ENCODE measurements at places on chromosomes 4 and X.
A peak's percentile ranks its signal among the peaks of the same experiment; 100 is the strongest.

GRCh38 chrX:65407157-65407626 lies 127.4 kb downstream of the LAS1L start:
- DNase-seq, result peak; percentile 6

DNA sequence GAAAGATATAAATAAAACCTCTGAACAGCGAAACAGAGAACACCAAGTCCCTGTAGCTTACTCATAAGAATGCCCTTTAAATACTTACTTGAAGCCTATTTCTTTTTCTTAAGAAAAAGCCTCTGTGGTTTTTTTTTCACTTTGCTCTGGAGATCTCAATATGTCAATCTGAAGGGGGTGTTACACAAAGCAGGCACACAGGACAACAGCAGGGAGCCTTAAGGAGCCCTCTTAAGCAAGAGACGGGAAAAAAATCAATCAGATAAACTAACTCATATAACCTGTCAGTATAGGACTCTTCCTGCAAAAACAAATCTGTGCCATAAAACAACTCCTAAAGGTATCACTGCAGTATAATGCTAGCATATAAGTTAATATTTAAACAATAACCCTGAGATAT lies 611.1 kb upstream of the ATOH1 start:
- no peak for DNase-seq

DNA sequence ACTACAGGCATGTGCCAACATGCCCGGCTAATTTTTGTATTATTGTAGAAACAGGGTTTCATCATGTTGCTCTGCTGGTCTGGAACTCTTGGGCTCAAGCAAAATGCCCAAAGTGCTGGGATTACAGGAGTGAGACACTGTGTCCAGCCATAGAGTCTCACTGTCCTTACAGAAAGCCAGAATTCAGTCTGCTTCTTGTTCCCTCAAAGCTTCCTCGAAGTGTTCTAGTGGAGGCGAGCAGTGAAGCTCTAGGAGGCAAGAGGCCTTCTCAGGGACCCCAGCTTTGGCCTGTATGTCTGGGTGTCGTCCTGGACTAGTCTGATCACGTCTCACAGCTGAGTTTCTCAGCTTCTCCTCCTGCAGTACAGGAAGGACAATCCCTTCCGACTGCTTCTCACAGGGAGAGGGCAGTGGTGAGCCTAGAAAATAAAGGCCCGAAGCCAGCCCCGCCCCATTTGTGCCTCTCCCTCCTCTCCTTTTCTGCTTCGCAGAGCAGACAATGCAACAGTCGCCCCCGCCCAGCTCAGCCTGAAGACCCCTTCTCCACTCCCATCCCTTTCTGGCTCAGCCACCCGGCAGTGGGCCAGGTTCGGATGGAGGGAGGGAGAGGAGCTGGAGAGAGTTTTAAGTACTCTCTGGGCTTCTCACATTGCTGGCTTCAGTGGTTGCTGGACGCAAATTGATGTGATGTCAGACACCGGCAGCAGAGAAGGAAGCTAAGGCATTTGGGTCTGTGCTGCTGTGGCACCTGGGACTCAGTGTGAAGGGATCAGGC lies 11.1 kb upstream of the FAM3A start:
- DNase-seq, result peak; percentile 79

GRCh38 chr4:88791274-88791673 lies 93.6 kb upstream of the NAP1L5 start:
- no peak for DNase-seq

GRCh38 chr4:152785639-152786615 lies 6.2 kb downstream of the ARFIP1 start:
- no peak for DNase-seq

DNA sequence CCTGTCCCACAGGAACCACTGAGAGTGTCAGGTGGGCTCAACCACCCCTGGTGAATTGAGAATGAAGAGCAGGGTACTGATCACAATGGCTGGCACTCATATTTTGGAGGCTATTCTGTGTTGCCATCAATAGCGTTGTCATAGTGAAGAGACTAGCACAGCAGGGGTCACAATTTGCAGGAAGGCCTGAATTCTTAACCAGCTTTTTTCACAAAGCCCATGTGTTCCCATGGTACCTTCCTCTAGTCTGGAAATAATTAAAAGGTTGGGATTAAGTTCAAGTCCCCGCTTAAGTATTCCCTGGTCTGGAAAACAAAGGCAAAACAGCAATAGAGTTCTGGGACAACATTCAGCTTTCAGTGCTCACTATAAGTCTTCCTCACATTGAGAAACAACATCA lies 1051.7 kb downstream of the C4orf33 start:
- no peak for DNase-seq

- no peak for DNase-seq
Measured at GRCh38 chr4:26454961-26455360, 35.3 kb downstream of the CCKAR start.

GRCh38 chrX:13177921-13178566 lies 133.6 kb upstream of the FAM9C start:
- no peak for DNase-seq

GRCh38 chrX:2650865-2651264 lies 40.2 kb upstream of the CD99 start:
- no peak for DNase-seq

DNA sequence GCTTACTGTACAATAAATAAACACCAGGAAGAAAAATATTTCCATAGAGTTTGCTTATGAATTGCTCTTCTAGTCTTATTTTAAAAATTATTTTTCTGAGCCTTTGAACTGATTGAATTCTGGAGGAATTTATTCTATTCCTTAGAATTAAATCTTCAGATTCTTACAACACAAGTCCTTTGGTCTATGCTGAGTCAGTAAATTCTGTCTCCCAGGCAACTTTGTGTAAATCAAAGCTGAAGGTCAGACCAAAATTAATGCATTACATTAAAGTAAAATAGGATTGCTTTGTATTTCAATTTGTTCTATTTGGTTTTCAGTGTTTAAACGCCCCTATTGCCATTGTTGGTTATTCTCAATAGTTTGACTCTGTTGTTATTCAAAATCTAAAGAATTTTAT lies 26.8 kb upstream of the STPG2 start:
- no peak for DNase-seq

GRCh38 chr4:137663251-137664045 lies 131.2 kb upstream of the PCDH18 start:
- DNase-seq, result no peak

DNA sequence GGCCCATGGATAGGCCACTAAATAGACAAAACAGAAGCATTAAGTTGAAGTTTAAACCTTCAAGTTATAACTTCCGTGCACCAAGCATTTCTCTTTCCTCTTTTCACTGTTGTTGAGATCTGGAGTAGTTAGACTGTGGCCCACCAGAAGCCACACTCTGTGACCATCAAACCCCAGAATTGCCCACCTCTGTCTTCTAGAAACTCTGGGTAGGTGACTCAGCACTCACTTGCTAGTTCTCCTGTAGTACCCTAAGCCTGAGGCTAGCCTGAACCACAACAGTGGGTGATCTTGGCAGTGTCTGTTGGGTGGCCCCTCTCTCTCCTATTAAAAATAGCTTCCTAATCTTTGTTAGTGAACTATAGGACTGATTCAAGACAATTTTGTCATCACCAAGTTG lies 24.6 kb upstream of the CD40LG start:
- peak; percentile 77 for DNase-seq

DNA sequence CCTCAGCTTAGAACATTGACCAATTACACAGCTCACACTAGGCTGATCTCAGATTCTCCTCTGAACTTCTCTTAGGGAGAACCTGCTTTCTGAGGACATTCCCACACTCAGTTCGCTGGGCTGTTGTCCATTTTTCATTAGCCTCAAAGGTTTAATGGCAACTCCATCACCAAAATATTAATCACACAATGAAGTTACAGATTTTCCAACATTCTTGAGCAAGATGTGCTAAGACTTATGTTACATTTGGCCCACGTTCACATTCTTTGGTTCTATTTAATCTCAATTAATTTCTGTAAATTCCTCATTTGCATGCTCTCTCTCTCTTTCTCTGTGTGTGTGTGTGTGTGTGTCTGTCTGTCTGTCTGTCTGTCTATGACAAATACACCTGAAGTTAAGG lies 82.3 kb upstream of the EDNRA start:
- no peak for DNase-seq

- no peak for DNase-seq
Measured at GRCh38 chrX:106510713-106511403, 100.9 kb upstream of the RADX start.
